ENCODE measurements at places on chromosomes 6 and 20.

- DNase-seq: no peak
These were observed 292.2 kb upstream of the RSPO3 start for GRCh38 chr6:126826166-126826714.

GRCh38 chr6:30612687-30613248 lies 4.3 kb downstream of the PPP1R10 start:
- no peak for DNase-seq

GRCh38 chr6:137353346-137353745 lies 134.2 kb upstream of the IFNGR1 start:
- DNase-seq: no peak

GRCh38 chr6:158018041-158018771 lies 36.5 kb downstream of the SYNJ2 start:
- no peak for DNase-seq

- DNase-seq: no peak
These were observed 11.1 kb downstream of the ASF1A start for GRCh38 chr6:118905084-118905483.

DNA sequence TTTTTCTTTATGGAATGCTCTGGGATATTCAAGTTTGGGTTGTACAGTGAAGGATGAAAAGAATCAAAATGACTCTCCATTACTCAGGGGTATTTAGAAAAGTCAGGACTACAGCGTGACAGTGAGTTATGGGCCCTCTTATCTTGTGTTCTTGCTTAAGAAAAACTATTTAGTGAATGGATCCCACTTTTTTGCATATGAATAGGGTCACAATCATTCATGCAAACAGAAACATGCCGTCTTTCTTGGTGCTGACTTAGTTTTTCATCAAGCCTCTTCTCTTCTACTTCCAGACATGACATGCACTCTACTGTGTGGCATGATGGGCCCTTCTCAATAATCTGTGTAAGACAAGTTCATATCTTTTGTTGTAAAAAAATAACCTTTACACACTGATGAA lies 488.4 kb upstream of the MMS22L start:
- no peak for DNase-seq

DNA sequence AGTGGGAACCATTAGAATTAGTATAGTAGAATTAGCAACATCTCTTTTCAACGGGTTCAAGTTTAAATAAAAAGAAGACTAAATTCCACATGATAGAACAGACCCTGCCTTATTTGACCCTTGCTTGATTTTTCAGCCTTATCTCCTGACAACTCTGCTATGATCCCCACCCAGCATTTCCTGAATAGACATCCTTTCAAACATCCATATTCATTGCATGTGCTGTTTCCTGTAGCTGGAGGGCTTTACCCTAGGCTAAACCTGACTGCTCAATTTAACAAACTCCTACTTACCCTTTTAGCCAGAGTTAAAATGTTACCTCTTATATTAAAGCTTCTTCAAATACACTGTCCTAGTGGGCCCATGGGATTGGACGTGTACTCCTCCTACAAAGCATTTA lies 594.8 kb upstream of the ARID1B start:
- no peak for DNase-seq

DNA sequence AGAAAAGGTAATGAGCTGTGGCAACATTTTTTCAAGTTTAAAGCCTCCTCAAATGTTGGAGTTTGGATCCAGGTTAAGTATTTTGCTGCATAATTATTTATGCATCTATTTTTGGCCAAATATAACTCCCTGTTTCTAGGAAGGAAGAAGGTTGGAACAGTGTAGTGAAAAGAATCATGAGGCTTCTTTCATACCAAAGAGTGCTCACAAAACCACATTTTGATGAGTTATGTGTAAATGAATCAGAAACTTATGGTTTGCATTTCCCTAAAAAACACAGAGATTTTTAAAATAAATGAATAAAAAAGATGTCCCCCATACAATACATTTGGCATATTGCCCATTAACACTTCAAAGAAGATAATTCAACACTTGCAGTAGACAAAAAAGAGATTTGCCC lies 246.9 kb upstream of the PRDM1 start:
- DNase-seq: no peak

GRCh38 chr6:168277274-168277669 lies 42.3 kb downstream of the DACT2 start:
- DNase-seq: no peak

DNA sequence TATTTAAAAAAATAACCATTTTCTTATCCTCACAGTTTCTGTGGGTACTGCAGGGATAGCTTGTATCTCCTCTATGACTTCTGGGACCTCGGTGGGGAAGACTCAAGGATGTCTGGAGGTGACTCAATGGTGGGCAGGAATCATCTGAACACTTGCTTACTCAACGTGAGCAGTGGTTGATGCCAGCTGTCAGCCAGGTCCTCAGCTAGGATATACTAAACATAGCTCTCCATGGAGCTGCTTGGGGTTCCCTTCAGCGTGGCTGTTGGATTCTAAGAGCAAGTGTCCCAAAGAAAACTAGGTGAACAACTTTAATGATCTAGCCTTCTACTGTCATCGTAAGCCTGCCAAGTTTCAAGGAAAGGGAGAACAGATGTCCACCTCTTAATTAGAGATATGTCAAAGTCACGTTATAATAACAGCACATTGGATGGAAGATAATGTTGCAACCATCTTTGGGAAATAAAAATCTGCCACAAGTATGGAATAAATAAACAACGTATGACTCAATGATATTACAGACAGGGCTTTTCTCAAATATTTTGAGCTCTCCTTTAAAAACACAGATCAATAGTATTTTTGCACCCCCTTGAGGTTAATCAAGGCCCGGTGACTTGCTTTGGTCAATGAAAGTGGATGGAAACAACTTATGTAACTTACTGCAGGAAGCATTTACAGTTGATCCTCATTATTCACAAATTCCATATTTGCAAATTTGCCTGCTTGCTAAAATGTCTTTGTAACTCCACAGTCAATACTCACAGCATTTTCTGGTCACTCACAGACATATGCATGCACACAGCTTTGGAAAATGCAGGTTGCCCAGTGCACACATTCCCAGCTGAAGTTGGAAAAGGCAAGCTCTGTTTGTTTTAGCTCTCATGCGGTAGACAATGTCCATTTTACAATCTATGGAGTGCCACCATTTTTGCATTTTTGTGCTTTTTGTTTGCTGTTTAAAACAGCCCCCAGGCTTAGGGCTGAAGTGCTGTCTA lies 6.6 kb upstream of the HEBP2 start:
- DNase-seq: no peak

GRCh38 chr20:34834459-34834893 lies 9.0 kb upstream of the NCOA6 start:
- DNase-seq: peak; percentile 65

GRCh38 chr6:90169374-90169773 lies 127.3 kb downstream of the BACH2 start:
- DNase-seq: no peak

DNA sequence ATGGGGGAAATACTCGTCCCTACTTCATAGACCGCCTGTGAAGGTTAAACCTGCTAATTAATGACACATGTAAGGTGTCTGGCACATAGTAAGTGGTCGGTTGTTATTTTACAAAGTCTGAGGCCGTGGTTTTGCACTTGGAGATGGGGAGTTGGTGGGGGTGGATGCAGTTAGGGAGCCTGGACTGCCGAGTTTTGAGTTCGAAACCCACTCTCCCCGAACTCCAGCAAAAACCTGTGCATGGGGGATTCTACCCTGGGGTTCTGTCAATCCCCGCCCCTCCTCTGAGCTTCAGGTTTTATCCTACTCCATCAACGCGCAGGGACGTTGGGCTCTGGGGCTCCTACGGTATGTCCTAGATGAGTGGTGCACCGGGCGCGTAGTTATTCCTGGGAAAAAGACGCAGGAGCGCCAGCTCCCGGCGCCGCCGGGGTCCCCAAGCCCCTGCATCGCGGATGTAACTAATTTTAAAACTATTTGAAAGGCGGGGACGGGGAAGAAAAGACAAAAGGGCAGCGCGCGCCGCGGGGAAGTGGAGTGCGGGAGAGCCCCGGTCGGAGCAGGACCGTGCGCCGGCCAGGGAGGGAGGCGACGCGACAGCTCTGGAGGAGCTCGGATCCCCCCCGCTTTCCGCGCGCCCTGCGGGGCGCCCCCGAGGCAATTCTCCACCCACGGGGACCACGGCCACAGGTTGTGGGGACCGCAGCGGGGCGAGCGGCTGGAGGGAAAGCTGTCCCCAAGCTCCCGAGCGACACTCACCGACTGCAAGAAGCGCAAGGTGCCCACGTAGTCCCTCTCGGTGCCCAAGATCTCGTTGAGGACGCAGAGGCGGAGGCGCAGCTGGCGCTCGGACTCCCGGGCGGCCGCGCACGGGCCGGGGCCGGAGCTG lies 672 bp downstream of the PREX1 start:
- no peak for DNase-seq

GRCh38 chr6:132218059-132218696 lies 183.1 kb downstream of the MOXD1 start:
- DNase-seq: no peak

GRCh38 chr6:157063176-157063905 lies 260.0 kb downstream of the TMEM242 start:
- no peak for DNase-seq

GRCh38 chr20:64146301-64146935 lies 17.8 kb upstream of the MYT1 start:
- DNase-seq: no peak

- no peak for DNase-seq
These were observed 911.7 kb upstream of the CITED2 start for GRCh38 chr6:140285998-140286690.

GRCh38 chr6:145374570-145374969 lies 360.8 kb downstream of the EPM2A start:
- no peak for DNase-seq

DNA sequence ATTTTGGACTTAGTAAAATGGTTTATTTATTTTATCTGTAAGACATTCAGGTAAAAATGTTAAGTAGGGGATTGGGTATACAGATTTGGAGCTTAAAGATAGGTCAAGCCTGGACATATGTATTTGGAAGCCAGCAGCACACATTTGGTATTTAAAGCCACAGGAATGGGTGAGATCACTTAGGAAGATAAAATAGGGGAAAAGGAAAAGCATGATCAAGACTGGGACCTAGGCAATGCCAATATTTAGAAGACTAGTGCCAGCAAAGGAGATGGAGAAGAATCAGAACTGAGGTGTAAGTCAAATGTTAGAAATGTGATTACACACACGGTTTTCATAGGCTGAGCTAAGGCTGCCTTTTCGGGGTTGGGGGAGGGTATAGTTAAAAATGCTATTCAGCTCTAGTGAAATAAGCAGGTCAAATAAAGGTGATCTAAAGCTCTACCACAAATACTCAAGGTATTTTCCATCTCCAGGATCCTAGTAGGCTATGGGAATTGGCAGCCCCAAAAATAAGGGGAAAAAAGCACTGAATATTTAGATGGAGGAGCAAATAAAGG lies 20.6 kb downstream of the SLC2A12 start:
- no peak for DNase-seq

DNA sequence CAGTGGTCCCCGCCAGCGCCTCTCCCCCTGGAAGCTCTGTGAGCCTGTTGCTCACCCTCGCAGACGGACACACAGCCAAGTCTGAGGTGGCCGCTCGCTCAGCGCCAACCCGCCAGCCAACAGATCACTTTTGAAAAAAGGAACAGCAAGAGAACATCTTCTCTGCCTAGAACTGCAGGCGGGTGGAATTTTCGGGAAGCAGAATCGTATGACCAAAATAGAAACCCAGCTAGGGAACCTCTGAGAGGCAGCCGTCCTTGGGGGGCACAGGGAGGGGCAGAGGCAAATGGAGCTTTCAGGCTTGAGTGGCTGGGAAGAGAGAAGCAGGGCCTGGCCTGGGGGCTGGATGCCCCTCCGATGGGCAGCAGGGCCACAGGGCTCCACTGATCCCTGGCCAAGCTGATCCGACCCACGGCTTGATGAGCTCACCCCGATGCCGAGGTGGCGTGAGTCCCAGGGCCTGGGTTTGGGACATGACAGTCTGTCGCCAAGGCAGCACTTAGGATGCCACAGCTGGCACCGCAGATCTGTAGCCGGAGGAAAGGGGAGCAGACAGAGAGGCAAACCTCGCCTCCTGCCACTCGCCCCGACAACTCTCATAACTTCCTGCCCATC lies 9.8 kb downstream of the NFATC2 start:
- DNase-seq: no peak

- DNase-seq: no peak
These were observed 659.7 kb upstream of the FLRT3 start for GRCh38 chr20:14996883-14997672.

DNA sequence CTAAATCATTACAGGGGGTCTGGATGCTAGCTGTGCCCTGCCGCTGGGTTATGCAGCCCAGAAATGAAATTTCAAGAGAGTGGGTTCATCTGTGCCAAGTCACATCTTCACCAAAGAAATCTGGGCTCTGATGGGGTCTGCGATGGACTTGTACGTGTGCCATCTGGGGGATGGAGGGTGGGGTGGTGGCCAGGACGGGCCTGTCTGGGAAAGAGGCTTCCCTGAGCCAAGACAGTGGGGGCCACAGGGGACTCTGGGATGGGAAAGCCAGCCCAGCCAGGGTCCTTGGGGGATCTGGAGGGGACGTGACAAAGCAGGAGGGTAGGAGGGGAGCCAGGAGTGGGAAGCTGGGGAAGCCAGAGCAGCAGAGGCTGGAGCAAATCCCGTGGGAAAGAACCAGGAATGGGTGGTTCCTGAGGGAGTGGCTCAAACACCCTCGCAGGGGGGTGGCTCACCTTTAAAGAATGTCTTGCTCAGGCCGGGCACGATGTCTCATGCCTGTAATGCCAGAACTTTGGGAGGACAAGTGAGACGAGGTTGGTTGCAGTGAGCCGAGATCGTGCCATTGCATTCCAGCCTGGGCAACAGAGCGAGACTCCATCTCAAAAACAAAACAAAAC lies 36.3 kb upstream of the SULF2 start:
- no peak for DNase-seq

- no peak for DNase-seq
These were observed 184.3 kb upstream of the OLIG3 start for GRCh38 chr6:137678451-137678850.

DNA sequence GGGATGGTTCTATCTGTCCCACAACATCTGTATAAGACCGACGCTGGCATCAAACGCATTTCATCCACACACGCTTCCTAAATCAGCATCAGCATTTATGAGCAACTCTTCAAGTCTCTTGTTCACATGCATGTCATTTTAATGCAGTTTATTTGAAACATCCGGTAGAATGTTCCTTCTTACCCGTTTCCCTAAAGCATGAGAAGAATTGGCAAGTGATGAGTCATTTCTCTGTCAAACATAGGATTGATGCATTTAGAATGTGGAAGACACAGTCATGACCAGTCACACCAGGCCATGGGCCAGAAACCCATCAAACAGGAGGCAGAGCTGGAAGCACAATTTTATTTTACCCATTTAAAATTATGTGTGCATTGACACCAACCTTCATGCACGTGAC lies 122.8 kb downstream of the UST start:
- no peak for DNase-seq

DNA sequence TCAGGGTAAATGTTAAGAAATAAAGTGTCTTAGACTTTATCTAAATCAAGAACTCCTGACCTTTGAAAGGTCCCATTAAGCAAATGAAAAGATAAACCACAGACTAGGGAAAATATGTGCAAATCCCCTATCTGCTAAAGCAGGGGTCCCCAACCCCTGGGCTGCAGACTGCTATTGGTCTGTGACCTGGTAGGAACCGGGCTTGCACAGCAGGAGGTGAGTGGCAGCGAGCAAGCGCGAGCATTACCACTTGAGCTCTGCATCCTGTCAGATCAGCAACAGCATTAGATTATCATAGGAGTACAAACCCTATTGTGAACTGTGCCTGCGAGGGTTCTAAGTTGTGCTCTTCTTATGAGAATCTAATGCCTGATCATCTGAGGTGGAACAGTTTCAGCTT lies 42.4 kb downstream of the LCA5 start:
- DNase-seq: no peak

- DNase-seq: no peak
These were observed 94.4 kb upstream of the BEND6 start for GRCh38 chr6:56860475-56860874.
